ENCODE measurements at places on chromosomes 16 and 17.

GRCh38 chr17:48883171-48883570, 9.4 kb upstream of the ATP5MC1 start:
- DNase-seq, result peak; percentile 69

GRCh38 chr16:49537924-49538459, 164.4 kb downstream of the C16orf78 start:
- no peak for DNase-seq

DNA sequence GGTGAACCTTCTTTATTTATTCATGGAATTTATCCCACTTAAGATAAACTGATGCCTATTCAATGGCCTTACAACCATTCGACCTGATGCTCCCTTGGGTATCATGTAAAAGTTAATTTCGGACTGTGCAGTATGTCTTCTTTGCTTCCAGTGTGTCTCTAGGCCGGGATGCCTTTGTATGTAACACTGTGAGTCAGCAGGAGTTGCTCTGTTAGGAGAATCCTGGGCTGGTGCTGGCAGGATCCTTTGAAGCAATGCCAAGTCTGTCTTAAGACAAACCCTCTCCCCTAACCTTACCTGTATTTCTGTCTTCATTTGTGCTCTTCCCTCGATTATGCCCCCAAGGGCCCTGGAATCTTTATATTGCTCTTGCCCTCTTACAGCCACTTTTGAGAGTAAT, 37.9 kb upstream of the ABCA8 start:
- DNase-seq, result no peak

- no peak for DNase-seq
These were observed 153.0 kb upstream of the RBL2 start for GRCh38 chr16:53281280-53281679.

DNA sequence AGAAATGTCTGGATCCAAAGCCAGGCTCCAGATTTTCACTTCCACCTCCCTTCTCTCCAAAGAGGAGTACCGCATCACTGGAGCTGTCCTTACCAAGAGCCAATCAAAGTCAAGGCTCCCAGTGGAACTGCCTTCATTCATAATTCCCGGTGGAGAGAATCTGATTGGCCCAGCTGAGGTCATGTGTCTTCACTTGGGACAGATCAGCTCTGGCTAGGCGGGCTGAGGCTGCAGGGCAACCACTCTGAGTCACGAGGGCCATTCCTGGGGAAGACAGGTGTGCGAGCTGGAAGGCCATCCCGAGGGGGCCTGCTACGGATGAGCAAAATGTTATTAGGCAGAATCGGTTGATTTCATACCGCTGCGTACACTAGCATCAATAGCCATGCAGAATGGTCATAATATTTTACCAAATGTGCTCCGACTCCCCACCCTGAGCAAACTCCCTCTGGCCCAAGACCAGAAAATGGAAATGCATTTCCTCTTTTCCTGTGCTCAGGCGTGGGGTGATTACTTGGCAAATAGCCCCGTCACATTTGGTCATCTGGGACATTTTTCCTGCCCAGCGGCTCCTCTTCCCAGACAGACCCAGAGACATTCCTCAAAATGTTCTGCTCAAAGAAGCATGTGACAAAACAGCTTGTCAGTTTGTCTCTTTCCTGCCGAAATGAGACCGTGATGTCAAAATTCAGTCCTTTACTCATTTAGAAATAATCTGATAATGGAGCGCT, 111.1 kb downstream of the AIPL1 start:
- DNase-seq, result no peak

DNA sequence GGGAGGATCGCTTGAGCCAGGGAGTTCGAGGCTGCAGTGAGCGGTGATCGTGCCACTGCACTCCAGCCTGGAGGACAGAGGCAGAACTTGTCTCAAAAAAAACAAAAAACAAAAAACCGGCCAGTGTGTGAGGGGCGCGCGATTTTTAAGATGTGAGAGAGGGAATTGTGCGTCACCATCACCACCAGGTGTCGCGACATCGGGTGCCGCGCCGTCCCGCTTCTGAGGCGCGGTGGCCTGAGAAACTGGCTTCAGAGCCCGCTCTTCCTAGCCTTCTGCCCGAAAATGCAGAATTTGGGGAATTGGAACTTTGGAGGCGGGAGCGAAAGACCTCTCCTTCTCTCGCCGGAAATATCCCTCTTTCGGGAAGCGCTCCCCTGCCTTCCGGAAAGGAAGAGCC, 524.8 kb downstream of the KCNJ18 start:
- DNase-seq, result no peak

- DNase-seq, result no peak
These were observed 19.7 kb downstream of the SDK2 start for GRCh38 chr17:73624496-73624988.

- DNase-seq, result no peak
These were observed 69.9 kb downstream of the IRX5 start for GRCh38 chr16:55000595-55000994.

GRCh38 chr17:49638818-49639217, 39.1 kb downstream of the SPOP start:
- DNase-seq, result no peak

DNA sequence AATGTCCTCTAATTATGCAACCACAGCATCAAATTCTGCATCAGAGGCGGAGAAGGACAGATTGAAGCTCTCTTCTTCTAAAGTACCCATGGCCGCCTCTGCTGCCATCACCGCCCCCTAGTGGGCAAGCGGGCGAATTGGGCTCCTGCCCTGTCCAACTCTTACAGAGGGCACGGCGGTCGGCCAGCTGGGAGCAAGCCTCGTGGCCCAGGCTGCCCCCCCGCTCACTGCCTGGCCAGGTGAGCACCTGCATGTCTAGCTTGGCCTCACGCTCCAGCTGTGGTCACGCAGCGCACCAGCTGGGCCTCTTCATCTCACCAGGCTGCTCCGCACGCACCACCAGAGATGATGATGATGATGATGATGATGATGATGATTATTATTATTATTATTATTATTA, 146.1 kb upstream of the TOM1L1 start:
- DNase-seq, result no peak

- DNase-seq, result no peak
These were observed 27.9 kb upstream of the EFCAB13 start for GRCh38 chr17:47295874-47296255.

DNA sequence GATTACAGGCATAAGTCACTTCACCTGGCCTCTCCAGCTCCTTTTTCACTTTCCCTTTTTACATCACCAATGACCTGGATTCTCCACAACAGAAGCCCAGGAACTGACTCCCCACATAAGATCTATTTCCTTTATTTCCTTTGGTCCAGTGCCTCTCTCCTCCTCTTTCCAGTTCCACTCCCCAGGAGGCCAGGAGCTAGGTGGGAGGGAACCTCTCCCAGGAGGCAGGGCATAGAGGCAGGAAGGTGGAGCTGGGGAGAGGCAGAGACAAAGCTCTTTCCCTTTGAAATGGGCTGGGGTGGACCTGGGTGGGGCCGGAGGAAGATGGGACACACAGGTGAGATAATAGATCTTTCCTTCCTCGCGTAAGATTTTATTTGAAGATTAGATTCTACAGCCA, 318.3 kb upstream of the TNRC6C start:
- DNase-seq, result no peak

- no peak for DNase-seq
These were observed 750 bp upstream of the GSDMB start for GRCh38 chr17:39919087-39919683.

DNA sequence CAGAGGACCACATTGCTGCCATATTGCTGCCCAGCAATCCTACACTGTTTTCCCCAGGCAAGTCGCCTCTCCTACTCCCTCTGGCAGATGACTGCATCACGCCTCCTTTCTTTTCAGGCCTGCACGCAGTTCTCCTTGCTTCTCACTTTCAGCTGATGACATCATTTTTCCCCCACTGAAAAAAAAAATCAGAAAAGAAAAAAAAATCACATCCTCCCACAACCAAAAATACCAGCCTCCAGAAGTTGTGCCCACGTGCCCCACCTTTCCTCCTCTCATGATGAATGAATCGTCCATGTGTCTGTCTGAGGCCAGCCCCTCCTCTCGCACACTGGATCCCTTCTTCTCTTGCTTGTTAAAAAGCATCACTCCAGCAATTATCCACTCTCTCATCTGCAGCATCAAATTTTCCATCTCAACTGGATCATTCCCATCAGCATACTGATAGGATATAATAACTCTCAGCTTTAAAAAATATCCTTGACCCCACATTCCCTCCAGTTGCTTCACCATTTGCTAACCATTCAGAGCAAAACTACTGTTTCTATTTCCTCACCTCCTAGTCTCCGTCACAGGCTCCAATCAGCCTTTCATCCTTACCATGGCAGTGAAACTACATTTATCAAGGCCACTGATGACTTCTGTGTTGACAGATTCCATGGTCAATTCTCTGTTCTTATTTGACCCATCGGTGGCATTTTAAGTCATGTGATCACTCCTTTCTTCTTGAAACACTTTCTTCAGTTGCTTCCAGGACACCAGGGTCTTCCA, 30.1 kb upstream of the DYNLL2 start:
- no peak for DNase-seq

GRCh38 chr17:59483860-59484259, 81.5 kb upstream of the DHX40 start:
- no peak for DNase-seq

DNA sequence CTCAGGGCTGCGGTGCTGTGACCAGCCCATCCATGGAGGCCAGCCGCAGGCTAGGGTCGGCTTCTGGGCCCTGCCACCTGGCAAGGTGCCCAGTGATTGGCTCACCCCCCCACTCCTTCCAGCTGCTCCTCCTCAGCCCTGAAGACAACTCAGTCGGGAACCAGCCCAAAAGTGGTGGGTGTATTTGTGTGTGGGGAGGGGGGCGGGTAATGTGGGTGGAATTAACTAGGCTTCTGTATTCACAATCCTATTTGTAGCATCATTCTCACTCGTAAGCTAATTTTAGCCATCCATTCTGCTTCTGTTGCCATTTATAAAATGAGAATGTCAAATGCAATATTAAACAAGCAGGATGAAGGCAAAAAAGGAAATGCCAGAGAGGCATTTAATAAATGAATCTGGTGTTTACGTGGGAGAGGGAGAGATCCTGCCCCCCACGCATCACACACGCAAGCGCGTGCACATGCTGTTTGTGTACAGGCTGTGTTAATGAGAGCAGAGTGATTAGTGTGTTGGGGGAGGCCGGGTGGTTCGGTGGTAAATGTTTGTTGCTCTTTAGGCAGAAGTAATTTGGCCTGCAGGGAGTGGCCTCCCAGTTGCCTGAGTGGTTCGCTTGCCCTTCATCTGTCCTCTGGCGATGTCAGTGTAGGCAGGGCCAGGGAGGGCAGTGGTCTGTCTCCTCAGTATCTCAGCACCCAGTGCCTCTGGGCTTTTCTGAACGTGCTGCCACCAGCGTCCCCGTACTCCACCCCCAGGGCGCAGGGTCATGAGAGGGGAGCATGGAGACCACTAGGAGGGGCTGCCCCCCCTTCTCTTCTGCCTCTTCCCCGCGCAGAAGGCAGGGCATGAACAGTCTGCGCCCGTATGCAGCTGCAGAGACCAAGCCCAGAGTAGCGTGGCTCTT, 140.1 kb downstream of the CCDC182 start:
- peak; percentile 82 for DNase-seq

DNA sequence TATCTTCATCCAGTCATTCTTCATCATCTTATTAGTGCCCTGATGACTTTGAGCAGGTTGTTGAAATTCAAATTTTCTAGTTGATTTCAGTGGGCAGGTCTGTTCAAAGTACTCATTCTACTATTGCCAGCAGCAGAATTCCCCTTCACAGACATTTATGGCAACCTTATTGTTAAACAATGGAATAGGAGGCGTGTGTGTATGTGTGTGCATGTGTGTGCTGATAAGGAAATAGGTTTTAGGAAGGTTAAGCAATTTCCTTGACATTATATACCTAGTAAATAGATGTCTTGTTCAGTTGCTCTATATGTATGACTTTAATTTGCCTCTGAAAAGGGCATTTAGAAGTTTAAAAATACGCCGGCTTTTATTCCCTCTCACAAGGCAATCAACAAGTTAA, 601.4 kb upstream of the CA10 start:
- DNase-seq, result no peak

- DNase-seq, result no peak
These were observed 129 bp downstream of the IRX5 start for GRCh38 chr16:54930869-54931119.

DNA sequence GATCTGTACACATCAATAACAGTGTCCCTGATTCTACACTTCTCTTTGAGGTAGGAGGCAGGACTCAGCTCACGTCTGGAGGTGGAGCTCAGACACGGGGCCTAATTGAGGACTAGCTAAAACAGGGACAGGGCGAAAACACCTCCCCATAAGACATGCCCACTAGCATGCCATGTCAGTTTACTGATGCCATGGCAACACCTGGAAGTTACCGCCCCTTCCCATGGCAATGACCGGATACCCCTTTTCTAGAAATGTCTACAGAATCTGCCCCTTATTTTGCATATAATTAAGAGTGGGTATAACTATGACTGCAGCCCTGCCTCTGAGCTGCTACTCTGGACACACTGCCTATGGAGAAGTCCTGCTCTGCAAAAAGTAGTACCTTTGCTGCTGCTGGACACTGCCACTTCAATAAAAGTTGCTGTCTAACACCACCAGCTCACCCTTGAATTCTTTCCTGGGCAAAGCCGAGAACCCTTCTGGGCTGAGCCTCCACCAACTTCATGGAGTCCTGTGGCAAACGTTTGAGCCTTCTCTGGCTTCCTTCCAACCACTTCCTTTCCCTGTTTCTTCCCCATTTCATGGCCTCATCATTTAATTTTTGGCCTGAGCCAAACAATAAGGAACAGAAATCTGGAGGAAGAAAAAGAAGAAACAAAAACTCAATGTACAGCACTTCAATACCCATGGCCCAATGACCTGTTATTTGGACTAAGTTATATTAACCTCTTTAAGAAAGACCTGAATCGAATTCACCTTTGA, 21.0 kb downstream of the PHB1 start:
- no peak for DNase-seq

GRCh38 chr17:27888067-27888466, 5.1 kb downstream of the LYRM9 start:
- no peak for DNase-seq

GRCh38 chr16:47431960-47432359, 28.9 kb downstream of the ITFG1 start:
- DNase-seq, result no peak

GRCh38 chr16:14562691-14563491, 67.2 kb downstream of the PARN start:
- no peak for DNase-seq

- no peak for DNase-seq
These were observed 36.6 kb downstream of the BCO1 start for GRCh38 chr16:81275064-81275532.

GRCh38 chr16:71354156-71354555, 4.4 kb upstream of the CALB2 start:
- DNase-seq, result no peak

GRCh38 chr17:74842146-74842598, 17.5 kb downstream of the GRIN2C start:
- no peak for DNase-seq

GRCh38 chr17:57385975-57386374, 129.7 kb downstream of the MSI2 start:
- no peak for DNase-seq

Measured in kidney (tissue), 22 donors.